Ecto neural progenitor cell (in vitro differentiated cells): ENCODE measurements at places on chromosomes 2 and 18.

DNA sequence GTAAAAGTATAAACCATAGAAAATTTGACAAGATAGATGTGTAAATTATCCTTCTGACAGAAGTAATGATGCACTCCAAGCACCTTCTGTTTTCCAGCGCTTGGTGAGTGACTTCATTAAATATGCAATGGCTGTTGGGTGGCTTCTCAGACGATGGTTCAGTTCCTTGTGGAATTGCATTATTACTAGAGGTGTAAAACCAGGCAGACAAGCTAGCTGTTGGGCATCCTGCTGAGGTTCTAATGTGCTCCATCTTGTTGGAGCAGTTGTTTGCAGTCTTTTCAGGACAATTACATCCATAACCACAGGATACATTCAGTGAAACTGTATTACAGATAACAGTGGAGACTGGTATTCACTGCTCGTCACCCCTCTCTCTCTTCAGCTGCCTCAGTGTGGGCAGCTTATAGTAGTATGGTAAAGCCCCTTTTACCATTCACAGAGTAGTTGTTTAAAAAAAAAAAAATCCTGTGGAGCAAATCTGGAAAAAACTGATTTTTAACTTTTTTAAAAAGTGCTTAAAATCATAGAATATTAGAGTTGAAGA lies 143.5 kb downstream of the AGPS start:
- DNase-seq: no peak

- no peak for DNase-seq
Observed at GRCh38 chr2:98476192-98476868, 31.7 kb downstream of the INPP4A start.

DNA sequence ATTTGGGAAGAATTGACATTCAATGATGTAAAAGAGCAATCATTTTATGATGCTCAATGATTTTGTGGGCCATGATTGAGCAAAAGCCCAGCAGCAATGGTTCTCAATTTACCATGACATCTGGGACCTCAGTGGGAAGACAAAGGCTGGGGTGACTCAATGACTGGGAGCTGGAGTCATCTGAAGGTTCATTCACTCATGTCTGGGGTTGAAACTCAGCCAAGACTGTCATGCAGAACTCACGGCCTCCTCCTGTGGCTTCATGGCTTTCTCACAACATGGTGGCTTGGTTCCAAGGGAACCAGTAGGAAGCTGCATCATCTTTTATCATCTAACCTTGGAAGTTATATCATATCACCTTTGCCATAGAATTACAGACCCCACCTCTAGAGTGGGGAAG lies 45.1 kb upstream of the CD226 start:
- DNase-seq: no peak

- DNase-seq: peak; percentile 16
Observed at GRCh38 chr2:233434666-233435330, 80.5 kb downstream of the DGKD start.

DNA sequence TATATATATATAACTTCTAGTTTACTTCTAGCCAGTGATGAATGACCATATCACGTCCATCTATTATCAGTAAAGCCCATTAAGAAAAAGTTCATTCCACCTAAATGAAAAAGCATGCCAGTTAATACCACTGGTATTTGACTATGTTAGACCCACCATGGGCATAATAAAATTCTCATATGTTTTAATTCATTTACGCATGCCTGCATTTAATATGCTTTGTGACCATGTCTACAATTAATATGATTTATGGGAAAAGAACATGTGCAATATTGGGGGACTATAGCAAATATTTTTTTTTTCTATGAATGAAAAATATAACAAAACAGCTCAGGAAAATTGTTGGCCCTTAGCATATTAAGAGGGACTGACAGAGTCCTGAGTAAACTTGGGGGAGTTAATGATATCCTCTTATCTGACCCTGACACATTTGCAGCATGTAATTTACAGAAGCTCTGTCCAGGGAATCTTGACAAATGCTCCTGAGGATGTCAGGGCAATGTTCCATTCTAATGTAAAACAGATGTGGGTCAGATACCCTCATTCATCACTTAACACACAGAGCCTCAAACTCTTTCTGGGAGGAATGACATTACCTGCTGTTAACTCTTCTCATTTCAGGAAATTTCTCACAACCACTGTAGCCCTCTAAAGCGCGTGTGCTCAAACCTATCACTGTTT lies 90.6 kb downstream of the PAX3 start:
- no peak for DNase-seq

GRCh38 chr2:194253528-194254259 lies 1403.3 kb upstream of the SLC39A10 start:
- DNase-seq: no peak
